RWPE2 (cell line): ENCODE measurements at places on chromosomes 1 and 21.

DNA sequence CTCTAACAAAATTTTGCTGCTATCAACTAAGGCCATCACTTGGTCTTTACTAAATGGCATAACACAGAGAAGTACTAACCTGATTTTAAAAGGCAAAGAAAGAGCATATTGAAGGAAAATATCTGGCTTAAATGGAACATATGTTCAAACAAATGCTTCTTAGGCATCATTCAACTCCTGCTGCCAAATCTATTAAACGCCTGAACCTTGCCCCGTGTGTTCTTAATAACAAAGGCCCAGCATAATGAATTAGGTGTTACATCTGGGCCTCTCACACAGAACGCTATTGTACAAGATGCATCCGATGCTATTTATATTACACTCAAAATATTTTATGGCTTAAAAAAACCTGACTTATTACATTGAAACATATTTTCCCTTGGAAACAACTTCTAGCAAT, 48.4 kb downstream of the B3GALNT2 start:
- H3K36me3 ChIP-seq = peaks cover 27% of the 10 kb centered on the region
- no peaks in the 10 kb centered on the region for H3K4me1 ChIP-seq
- no peaks in the 10 kb centered on the region for H3K27me3 ChIP-seq

- H3K27me3 ChIP-seq = no peaks in the 10 kb centered on the region
- no peak overlapping the region for H3K4me3 ChIP-seq
- no peak overlapping the region for H3K27ac ChIP-seq
- DNase-seq = no peak
Observed at GRCh38 chr1:10721381-10722321, 74.8 kb downstream of the CASZ1 start.

DNA sequence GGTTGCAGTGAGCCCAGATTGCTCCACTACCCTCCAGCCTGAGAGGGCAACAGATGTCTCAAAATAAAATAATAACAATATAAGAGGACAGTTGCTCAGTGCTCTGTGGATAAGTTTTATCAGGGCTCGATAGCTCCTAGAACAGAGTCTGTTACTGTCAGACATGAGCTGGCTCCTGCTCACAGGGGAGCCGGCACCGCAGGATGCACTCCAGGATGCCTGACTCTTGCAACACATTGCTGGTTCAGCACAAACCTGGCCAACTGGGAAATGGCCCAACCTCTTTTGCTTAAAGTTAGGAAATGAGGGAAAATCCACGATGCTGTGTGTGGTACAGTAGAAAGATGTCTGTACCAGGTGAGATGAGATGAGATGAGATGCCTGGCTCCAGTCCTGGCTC, 5.8 kb upstream of the CTSE start:
- H3K27ac ChIP-seq = no peak overlapping the region
- DNase-seq = no peak
- H3K36me3 ChIP-seq = no peaks in the 10 kb centered on the region
- H3K4me3 ChIP-seq = no peak overlapping the region
- no peaks in the 10 kb centered on the region for H3K27me3 ChIP-seq
- no peaks in the 10 kb centered on the region for H3K4me1 ChIP-seq

DNA sequence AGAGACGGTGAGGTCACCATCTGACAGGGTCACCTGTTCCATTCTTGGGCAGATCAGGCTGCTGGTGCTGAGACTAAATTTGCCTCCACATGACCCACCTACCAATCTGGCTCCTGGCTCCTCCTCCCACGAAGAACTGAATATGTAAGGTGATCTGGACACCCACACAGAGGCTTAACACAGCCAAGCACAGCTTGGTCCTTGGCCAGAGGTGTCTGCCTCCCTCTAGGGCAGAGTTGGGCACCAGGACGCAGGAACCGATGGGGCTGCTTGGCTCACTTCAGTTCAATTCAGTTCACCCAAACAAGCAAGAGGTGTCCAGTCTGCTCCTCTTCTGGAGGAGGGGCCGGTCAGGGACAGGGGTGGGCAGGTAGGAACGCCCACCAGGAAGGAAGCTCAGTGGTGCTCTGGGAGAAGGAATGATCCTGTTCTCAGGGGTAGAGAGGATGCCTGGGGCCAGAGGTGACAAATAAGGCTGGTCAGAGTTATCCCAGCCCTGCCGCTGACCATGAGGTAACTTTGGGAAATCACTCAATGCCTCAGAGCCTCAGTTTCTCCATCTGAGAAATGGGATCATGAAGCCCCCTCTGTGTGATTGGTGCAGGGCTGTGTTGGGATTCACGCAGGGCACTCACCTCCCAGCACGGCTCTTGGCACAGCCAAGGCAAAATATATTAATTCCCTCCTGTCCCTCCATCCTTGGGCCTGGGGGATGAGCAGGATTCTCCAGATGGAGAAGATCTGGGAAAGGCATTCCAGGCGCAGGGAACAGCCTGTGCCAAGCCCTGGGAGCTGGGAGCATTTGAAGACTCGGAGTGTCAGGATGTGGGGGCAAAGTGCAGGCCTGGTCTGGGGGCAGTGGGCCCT, 284.5 kb downstream of the PTPRU start:
- DNase-seq = peak; percentile 16
- no peaks in the 10 kb centered on the region for H3K36me3 ChIP-seq
- no peak overlapping the region for H3K27ac ChIP-seq
- H3K27me3 ChIP-seq = no peaks in the 10 kb centered on the region
